ENCODE measurements at places on chromosomes 16 and 17.

DNA sequence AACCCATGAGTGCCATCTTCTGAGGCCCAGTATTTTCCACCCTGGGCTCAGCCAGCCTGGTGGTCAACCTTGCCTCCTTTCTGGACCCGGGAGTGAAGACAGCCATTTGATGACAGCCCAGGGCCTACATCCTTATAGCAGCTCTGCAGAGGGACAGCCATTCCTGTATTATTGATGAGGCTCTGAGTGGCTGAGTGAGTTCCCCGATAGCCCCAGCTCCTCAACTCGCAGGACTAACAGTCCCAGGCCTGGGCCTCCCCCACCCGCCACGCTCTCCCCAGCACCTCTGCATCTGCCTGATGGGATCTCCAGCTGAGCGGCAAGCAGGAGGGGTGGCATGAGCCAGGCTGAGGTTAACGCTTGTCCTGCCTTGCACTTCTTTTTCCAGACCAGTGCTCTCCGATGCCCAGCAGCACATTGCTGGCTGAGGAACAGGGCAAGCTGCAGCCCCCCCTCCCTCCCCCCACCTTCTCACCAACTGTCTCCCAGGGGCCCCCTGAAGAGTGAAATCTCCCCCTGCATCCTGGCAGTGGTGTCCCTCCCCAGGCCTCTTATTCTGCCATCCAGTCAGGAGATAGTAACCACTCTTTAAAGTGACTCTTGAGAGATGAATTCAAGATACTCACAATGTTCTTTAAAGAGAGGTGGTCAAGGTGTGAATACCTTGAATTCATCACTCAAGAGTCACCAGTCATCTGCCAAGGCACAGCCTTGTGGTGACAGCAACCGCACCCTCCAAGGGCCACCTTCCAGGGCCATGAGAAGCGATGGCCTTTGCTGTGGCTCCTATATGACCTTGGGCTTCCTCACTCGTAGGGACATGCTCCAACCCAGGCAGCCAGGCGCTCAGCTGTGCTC lies 23.5 kb downstream of the CACNG5 start:
- no peak for DNase-seq

DNA sequence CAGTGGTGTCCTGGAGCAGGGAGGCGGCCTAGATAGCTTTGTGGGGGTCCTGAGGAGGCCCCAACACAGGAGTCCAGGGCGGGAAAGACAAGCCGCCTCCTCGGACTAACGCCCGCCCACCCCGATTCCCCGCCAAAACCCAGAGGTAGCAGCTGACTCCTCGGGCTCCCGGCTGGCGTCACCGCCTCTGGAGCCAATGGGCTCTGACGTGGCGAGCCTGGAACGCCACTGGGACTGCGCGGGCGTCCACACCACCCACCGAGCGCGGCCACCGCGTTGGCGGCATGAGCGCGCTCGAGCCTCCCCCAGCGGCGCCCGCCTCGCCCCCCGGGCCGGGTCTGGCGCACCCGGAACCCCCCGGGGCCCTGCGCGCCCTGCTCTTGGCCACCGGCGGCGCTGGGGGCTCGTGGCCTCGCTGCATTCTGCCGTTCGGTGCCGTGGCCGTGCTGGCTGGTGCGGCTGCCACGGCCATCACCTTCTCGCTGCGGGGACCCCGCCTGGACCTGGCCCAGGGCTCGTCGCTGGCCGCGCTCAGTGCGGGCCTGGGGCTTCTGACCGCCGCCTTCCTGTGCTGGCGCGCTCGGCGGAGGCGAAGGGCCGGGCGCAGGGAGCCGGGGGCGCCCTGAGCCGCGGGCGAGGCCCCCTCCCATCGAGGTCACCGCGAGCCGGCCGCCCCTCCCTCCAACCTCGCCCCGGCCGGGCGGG lies 3.4 kb upstream of the NTN3 start:
- DNase-seq = peak; percentile 66

- DNase-seq = peak; percentile 99
Measured at GRCh38 chr17:8189711-8190477, at the start of gene BORCS6. Gene BORCS6 (minus strand): TSS chr17:8190180. CDS start chr17:8190140, 40 bp downstream.

DNA sequence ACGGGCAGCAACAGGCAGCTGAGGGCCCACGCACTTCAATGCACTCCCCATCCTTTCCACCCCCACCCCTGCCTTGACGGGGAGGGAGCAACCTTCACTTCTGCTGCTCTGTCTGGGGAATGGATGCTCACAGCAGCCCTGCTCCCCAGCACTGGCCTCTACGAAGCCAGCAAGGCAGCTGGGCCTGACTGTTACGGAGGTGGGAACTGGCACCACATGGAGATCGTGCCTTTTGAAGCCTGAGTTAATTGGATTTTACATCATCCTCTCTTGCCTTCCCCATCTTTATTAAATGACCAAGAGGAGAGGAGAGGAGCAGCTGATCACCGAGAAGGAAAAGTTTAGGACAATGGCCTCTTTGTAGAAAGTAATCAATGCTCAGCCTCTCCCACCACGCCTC lies 187.0 kb upstream of the RPL38 start:
- DNase-seq = no peak

GRCh38 chr17:50758524-50758923 lies 8.8 kb downstream of the ANKRD40CL start:
- DNase-seq = no peak

GRCh38 chr17:3865176-3865575 lies 19.1 kb upstream of the NCBP3 start:
- peak; percentile 19 for DNase-seq

GRCh38 chr16:22673421-22673831 lies 140.5 kb upstream of the HS3ST2 start:
- DNase-seq = no peak

DNA sequence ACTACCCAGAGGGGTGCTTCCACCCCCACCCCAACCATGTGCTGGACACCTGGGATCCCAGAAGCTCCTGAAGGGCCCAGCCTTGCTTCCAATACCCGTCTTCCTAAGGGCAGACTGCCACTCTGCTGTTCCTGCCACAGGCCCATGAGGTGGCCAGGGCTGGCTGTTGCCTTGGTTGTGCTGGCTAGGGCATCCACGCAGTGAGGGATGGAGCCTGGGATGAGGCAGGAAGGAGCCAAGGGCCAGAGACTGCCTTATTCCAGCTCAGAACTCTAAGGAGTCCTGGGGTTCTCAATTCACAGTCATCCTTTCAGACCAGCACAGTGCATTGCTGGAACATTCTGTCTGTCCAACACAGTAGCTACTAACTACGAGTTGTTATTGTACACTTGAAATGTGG lies 37.8 kb downstream of the BCO1 start:
- DNase-seq = no peak

DNA sequence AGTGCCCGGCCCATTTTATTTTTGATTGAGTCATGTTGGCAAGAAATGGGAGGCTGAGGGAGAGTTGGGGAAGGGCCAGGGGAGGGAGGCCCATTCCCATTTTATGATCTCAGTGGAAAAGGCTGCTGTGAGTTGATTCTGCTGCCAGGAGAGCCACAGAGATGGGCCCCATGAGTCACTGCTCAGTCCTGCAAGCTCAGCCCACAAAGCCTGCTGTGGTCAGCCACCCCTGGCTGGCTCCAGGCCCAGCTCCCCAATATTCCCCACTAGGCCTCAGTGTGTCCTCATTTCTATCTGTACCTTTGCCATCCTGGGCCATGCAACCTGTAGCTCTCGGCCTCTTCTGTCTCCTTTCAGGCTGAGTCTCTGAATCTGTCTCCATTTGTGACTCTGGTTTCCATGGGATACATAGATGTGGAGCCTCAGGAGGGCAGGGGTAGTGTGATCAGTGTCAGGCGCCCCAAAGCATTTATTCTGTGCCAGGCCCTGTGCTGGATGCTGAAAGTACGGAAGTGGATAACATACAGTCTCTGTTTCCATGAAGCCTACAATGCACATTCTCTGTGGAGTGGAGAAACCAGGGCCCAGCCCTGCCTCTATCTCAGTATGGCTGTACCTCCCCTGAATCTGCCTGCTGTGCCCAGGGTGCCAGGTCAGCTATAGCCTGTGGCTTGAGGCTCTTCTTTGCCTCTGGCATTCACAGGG lies 1.9 kb upstream of the PLEKHG4 start:
- peak; percentile 95 for DNase-seq

- DNase-seq = no peak
Measured at GRCh38 chr16:89050868-89051311, 42.8 kb upstream of the ACSF3 start.

DNA sequence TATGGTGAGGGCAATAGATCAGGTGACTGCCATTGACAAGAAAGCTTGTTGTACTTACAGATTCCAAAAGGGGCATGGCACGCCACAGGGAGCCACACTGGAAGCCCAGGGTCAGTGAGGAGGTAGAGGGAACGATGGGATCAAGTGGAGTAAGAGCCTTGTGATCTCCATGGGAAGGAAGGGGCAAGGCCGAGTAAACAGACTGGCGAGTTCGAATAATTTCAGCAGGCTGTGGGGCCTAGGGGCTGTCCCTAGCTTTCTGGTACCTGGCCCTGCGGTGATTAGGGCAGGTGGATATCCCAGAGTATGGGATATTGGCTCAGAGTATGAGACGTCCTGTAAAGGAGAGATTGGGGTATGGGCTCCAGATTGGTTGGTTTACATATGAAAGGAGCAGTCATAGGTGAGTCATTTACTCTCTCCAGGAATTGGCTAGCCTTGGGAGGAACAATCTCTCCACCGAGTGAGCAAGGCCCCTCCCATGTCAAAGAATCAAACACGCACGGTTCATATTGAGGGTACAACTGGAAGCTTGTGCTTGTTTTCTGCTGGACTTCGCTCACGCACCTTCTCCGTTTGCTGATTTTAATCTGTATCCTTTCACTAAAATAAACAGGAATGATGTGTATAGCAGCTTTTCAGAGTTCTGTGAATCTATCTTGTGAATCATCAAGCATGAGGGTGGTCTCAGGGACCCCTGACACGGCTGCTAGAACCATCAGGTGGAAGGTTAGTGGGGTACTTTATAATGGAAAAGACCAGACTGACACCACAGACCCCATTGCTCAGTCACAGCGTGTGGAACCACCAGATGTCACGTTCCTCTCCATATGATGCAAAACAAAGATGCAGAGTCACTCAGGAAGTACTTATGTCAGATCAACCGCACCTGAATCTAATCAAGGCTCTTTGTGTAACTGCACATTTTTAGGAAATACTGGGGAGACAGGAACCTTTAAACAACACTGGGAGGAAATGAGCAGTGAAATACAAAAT lies 27.9 kb downstream of the GABARAPL2 start:
- DNase-seq = peak; percentile 91

DNA sequence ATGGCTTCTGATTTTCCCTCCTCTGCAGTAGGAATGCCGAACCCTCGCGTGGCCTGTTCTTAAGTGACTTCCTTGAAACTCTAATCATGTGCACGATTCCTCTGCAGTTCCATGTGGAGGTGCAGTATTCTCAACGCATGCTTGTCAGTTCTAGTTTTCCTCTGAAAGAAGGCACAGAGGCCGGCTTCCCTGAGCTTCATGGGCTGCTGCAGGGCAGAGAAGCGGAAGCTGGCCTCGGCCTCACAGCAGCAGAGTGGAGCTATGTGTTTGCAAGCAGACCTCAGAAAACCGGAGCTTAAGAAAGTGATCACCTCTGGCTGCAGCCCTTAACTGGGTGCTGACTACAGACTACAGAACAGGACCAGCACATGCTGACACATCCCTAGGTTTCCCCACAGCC lies 500.7 kb downstream of the GRIN2A start:
- DNase-seq = no peak

DNA sequence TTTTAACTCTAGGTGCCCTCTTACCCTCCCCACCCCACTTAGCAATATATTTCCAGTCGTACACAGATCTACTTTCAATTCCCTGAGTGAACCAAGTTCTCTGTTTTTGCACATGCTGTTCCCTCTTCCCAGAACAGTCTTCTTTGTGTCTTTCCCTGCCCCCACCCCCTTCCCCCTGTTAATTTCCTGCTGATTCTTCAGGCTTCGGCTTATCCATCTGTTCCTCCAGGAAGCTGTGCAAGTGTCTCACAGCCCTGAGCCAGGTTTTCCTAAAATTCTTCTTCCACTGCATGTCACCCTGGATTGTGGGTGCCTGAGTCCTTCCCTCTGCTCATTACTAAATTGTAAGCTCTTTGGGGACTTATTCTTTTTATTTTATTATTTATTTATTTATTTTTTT lies 12.4 kb upstream of the SPOP start:
- no peak for DNase-seq

DNA sequence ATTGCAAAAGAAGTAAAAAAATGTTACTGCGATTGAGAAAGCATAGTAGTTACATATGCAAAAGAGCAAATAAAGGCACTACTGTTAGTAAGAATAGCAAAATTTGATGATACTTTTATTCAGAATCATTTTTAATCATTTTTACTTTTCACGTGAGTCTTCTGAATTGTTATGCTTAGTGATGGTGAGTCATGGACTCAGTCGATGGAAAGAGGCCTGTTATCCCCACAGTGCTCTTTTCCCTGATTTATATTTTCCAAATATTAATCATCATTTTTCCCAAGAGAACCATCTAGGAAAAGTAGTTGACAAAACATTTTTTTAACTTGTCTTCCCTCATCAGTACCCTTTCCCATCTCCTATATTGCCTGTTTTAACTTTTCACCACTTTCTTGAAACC lies 181.1 kb downstream of the CHD9 start:
- no peak for DNase-seq

DNA sequence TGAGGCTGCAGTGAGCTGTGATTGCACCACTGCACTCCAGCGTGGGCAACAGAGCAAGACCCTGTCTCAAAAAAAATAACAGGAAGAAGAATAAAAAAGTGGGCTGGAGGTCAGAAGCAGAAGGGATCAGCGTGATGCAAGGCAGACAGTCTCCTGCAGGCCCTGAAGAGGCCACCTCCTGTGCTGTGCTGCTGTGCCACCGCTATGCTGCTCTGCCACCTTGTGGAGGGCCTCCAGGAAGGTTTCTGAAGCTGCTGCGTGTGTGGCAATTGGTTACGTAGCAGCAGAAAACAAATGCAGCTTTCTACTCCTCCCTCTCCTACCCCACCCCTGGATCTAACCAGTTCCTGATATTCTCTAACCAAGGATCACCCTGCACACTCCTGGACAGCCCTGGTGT lies 815.5 kb downstream of the KCNJ18 start:
- no peak for DNase-seq

DNA sequence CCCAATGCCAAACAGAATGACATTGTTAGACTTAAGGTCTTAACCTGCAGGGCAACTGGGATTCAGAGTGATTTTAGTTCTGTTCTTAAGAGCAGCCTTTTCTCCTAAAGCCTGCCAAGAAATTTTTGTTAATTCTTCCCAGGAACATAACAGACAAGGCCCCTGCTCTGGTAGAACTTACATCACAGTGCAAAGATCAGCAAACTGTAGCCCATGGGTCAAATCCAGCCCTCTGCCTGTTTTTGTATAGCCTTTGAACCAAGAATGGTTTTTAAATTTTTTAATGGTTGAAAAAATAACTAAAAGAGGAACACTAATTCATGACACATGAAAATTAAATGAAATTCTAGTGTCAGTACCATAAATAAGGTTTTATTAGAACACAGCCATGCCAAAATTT lies 3.8 kb downstream of the ACSM3 start:
- DNase-seq = no peak

- no peak for DNase-seq
Measured at GRCh38 chr17:21033350-21033749, 9.5 kb downstream of the USP22 start.

All from lung microvascular endothelial cell (primary cell).